T follicular helper cell (primary cell): ENCODE measurements at places on chromosomes 13 and 19.

- DNase-seq: no peak
These were observed 102.2 kb upstream of the MIR17HG start for GRCh38 chr13:91245288-91245687.

DNA sequence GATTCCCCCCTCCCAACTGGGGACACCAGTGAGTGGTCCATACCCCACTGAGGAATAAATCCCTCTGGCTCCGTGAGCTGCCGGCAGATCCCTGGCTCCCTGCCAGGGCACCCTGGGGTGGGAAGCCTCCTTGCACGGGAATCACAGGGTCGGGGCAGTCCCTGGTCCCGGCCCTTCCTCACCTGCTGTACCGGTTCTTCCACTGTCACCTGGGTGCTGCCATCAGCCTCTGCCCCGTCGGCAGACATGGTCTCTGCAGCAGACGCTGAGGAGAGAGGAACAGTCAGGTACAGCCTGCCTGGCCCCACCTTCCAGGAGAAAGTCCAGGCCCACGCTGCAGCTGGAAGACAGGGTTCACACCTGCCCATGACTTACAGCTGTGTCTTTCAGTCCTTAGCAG lies 6.3 kb downstream of the PLIN3 start:
- DNase-seq: no peak

- no peak for DNase-seq
These were observed 174.1 kb downstream of the FGF14 start for GRCh38 chr13:102227741-102228140.

- DNase-seq: no peak
These were observed 1.5 kb downstream of the KCNC3 start for GRCh38 chr19:50327461-50328223.

- no peak for DNase-seq
These were observed 44.7 kb downstream of the DHRS12 start for GRCh38 chr13:51759240-51759639.

- DNase-seq: no peak
These were observed 21.5 kb downstream of the VWA8 start for GRCh38 chr13:41939398-41939797.

- no peak for DNase-seq
These were observed 45.3 kb downstream of the CAPN12 start for GRCh38 chr19:38699027-38699346.

- DNase-seq: no peak
These were observed 8.3 kb upstream of the NTN5 start for GRCh38 chr19:48681127-48681470.

DNA sequence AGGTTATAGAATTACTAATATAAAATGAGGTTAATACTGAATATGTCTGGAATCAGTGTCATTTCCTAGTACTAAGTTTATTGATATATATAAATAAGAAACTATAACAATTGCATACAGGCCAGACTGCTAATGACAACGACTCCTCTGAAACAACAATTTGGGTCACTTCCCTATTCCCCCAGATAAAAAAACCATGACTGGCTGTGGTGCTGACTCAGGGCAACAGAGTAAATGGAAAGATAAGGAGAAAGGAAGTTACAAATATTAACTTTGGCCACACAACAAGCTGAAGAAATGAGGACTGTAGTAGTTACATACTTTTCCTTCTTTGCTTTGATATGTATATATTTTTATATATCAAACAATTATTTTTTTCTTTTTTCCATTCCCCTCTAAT lies 263.7 kb upstream of the PCDH9 start:
- no peak for DNase-seq

- peak; percentile 69 for DNase-seq
These were observed 7.3 kb upstream of the TLE2 start for GRCh38 chr19:3036119-3036976.

DNA sequence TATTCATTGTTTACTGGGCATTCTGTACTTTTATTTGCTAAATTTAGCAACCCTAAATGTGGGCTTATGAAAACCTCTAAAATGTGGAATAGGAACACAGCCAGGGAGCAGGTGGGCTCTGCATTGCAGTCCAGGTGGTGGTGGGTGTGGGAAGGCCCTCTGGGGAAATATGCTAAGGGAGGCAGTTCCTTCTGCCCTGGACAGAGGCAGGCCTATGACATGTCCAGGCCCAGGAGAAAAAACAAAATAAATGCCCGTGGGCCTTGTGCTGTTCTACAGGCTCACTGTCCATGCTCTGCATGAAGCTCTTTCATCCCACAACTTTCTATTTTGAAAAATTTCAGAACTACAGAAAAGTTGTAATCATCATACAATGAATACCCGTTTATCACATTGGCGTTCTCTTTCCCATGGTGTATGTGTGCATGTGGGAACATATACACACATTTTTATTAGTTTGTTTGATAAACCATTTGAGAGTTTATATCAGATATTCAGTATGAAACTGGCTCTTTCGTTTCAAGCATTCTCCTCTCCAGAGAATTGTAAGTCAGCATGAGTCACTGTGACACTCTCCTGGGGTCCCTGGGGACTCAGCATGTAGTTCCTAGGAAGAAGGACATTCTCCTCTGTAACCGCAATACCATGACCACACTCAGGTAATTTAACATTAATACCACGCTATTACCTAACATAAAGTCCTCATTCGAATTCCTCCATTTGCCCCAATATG lies 505.3 kb downstream of the COG6 start:
- DNase-seq: no peak

- no peak for DNase-seq
These were observed 389.3 kb downstream of the FGF14 start for GRCh38 chr13:102012299-102013293.

DNA sequence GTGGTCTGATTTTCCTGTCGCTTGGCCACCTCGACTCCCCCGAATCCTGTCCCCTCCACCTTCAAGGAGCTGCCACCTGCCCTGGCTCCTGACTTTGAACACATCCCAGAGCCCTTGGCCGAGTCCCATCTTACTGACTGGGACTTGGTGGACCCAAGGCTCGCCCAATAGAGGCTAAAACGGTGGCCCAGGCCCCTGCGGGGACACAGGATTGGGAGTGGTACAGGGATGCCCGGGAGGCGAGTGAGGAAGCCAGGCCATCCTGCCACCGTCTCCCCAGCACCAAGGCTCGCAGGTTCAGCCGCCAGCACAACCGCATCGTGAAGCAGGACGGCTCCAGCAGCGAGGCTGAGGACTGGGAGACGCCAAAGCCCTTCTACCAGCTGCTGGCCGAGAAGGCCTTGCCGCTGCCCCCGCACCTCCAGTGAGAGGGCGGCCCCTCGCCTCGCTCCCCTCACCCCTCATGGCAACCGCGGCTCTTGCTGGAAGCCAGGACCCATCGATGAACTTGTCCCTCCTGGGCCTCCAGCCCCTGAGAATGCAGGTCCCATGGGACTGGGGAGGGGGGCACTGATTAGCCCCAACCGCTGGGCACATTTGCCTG lies 5.3 kb downstream of the SIX5 start:
- no peak for DNase-seq

DNA sequence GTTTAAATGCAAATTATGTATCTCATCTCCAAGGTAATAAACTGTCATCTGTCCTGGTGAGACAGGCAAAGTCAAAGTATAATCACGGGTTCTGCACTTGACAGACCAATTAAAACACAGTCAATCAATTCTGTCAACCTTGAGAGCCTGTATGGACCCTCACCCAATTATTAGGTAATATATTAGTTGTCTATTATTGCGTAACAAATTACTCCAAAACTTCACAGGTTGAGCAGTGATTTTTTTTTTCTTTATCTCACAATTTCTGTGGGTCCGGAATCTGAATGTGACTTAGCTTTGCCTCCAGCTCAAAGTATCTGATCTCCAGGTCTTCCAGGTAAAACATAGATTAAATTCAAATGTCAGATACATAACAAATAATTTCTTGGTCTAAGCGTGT lies 707.4 kb upstream of the ARGLU1 start:
- no peak for DNase-seq

GRCh38 chr13:98214008-98214643 lies 37.1 kb upstream of the RNF113B start:
- DNase-seq: no peak

GRCh38 chr13:96053003-96053703 lies at the start of gene UGGT2:
Gene UGGT2 (minus strand): TSS chr13:96053401. CDS start chr13:96053312, 89 bp downstream.
- no peak for DNase-seq

DNA sequence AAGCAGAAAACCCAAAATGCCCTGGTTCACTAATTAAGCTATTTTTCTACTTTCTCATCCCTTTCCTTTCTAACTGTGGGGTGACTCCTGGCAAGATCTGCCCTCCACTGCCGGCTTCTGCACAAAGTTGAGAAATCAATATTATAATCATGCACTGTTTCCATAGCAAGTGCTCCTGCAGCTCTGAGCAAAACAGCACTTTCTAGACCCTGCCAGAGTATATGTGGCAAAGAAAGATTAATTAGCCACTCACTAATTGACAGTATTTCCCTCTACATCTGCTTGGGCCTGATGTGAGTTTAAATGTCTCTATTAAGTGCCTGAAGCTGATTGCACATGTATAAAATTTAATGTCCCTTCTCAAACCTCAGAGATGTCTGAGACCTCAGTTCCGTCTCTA lies 39.5 kb upstream of the FAM216B start:
- DNase-seq: no peak

DNA sequence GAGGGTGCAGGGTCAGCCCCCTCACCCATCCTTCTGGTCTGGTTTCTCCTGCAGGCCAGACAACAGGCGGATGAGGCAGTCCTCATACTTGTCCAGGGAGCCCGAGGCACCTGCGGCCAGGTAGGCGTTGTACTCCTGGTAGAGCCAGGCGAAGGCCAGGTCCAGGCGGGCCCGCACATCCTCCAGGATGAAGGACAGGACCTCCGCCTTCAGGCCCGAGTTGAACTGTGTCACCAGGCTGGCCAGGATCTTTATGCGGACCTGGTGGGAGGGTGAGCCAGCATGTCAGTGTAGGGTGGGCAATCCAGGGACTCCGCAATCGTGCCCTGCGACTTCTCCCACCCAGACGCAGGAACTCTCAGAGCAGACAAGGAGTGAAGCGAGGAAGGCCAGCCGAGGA lies 13.8 kb upstream of the RSPH6A start:
- no peak for DNase-seq

- no peak for DNase-seq
These were observed 165.6 kb upstream of the SOX1 start for GRCh38 chr13:111901267-111901915.

DNA sequence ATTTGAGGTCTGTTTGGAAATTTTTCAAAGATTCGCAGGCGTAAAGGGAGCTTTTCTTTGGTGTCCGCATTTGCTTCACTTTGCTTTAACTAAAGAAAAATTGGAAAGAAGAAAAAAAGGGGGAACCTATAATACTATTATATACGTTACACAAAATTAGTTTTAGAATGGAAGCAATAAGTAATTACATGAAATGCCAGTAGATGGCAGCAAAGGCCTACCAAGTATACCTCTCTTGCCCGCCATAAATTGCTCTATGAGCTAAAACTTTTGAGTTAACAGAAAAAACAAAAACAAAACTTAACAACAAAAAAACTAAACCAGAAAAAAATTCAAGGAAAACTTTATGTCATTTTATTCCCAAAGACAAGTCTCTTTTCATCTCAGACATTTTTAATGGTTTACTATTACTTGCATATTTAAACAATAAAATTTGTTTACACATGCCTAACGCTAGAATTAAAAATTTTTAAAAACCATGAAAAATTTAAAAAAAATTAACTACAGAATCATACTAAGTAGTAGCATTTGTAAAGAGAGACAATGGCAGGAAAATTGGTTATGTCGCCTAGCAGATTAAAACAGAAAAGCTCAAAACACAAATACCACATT lies 271.4 kb downstream of the NALCN start:
- DNase-seq: no peak

- DNase-seq: no peak
These were observed 42.4 kb downstream of the UQCRFS1 start for GRCh38 chr19:29170554-29170953.

DNA sequence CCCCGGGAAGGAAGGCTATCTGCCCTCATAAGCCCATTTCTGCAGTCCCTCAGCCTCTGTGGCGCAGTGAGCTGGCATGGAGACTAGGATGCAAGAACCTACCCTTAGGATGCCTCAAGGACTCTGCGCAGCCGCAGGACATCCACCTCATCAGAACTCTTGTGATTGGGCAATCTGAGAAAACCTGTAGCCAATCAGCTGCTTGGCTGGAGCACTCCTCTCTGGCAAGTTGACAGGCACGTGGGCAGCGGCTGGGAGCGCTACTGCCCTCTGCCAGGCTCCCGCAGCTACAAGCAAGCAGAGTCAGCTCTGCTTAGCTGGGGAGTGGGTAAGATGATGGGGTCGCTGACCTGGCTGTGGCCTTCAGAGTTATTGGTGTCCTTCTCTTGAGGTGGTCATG lies 1.5 kb upstream of the ECSIT start:
- DNase-seq: no peak

GRCh38 chr13:98476106-98476505 lies 100.8 kb downstream of the STK24 start:
- peak; percentile 42 for DNase-seq

GRCh38 chr19:51794885-51795490 lies at the start of gene FPR3:
Gene FPR3 (plus strand): TSS chr19:51795157. CDS start chr19:51823749, 28,592 bp downstream.
- no peak for DNase-seq

DNA sequence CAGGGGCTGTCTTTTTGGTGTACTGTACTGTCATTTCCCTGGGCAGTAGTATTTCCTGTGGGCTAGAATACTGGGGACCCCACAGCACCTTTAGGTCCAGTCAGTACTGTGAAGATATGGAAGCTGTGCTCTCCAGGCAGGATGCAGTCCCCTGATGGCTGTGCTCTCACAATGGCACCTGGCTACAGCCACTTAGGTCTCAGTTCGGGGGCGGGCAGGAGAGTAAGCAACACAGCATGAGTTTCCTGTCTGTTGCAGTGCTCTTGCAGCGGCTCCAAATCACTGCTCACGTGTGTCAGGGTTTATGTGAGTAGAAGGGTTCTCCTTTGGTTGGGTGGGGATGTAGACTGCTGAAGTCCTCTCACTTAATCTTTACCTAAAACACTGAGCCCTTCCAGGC lies 810.4 kb downstream of the DACH1 start:
- DNase-seq: no peak

DNA sequence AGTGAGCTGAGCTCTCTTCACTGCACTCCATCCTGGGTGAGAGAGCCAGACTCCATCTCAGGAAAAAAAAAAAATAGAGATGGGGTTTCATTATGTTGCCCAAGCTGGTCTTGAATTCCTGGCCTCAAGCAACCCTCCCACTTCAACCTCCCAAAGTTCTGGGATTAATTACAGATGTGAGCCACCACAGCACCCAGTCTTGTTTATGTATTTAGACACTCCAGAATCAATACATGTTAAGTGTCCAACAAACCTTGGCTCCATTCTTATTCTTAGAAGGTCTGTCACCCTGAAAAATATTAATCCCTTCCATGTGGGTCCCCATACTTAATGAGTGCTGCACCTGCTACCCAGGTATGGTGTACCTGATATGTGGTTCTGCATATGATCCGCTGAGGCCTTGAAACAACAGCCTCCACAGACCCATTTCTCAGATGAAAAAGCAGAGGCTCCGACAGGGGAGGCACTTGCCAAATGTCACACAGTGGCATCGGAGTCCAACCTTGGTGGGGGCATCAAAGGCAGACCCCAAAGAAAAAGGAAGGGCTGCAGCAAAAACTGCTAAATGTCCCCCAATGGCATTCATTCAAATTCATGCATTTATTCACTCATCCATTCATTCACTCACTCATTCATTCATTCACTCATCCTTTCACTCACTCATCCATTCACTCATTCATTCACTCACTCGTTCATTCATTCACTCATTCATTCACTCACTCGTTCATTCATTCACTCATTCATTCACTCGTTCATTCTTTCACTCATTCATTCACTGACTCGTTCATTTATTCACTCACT lies 16.7 kb downstream of the TICAM1 start:
- no peak for DNase-seq
